ENCODE measurements at places on chromosomes 13 and 19.

- DNase-seq, result no peak
Observed at GRCh38 chr19:3115411-3115810, 20.4 kb upstream of the GNA15 start.

GRCh38 chr13:42628666-42629065, 54.7 kb downstream of the TNFSF11 start:
- no peak for DNase-seq

GRCh38 chr19:54436031-54436523, 12.9 kb upstream of the LENG8 start:
- DNase-seq, result no peak

GRCh38 chr19:30593975-30594745, 222.0 kb downstream of the ZNF536 start:
- no peak for DNase-seq

GRCh38 chr19:3153286-3154230, 17.7 kb downstream of the GNA15 start:
- DNase-seq, result no peak

DNA sequence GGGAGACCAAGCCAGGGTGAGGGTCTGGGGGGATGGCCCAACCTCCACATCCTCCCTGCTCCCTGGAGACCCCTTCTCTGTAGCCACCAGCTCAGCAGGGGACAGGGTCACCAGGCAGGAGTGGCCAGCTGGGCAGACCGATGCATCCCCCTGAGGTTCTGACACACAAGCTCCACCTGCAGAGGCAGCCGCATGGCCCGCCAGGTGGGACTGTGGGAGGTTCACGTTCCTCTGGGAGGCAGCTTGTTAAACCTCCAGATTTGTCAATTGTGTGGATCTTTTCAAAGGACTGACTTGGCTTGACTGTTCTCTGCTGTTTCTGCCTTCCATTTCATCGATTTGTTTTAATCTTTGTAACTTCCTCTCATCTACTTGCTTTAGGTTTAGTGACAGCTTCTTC, 8.1 kb downstream of the POLRMT start:
- no peak for DNase-seq

- DNase-seq, result no peak
Observed at GRCh38 chr19:1274852-1275259, 474 bp upstream of the FAM174C start.

- DNase-seq, result no peak
Observed at GRCh38 chr13:85223883-85224656, 575.1 kb downstream of the SLITRK6 start.
